Cardiac septum (tissue), 1 donor: ENCODE measurements at places on chromosomes 2 and 18. TPM values are rescaled to one million over a fixed set of nuclear protein-coding genes. Genes with fewer than 3 reads are reported as not detected.

Gene LIMS2
- 207 TPM for total RNA-seq

Gene FAHD2B
- total RNA-seq, result 19.3 TPM

Gene MC5R
- not detected for total RNA-seq

Gene ZNF385B
- total RNA-seq, result 6.7 TPM
